T-cell (primary cell): ENCODE measurements at places on chromosomes 6 and 20.

DNA sequence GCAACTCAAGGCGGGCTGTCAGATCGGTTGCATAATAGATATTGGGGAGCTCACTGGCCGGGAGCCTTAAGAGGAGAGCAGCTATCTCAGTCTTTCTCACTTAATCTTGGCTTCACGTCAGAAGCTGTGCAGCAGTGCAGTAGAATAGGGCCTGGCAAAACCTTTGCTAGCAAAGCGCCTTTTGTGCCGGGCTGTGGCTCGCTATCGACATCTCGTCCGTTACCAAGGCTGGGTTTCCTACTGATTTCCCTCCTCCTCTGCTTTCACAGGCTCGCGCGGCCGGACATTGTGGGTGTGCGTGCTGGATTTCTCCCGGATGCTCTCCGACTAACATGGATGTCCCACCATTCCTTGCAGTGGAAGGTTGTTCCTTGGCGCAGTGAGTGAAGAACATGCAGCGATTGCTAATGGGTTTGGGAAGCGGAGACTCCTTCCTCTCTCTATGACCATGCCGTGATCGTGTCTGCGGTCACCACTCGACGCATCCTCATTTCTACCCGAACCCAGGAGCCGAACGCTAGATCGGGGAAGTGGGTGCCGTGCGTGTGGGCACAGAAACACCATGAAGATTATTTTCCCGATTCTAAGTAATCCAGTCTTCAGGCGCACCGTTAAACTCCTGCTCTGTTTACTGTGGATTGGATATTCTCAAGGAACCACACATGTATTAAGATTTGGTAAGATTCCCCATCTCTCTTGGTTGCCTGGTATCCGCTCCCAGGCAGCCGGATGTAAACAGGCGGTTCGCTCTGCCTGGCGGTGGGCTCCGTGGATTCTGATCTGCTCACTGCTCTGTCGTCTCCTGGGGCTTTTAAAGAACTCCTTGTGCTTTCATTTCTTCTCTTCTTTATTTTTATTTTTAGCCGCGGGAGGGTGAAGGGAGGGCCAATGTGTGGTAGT lies 5.5 kb downstream of the GRIK2 start:
- no peak overlapping the region for H3K27ac ChIP-seq
- no peak for DNase-seq
- peaks cover 31% of the 10 kb centered on the region for H3K27me3 ChIP-seq
- no peaks in the 10 kb centered on the region for H3K36me3 ChIP-seq

DNA sequence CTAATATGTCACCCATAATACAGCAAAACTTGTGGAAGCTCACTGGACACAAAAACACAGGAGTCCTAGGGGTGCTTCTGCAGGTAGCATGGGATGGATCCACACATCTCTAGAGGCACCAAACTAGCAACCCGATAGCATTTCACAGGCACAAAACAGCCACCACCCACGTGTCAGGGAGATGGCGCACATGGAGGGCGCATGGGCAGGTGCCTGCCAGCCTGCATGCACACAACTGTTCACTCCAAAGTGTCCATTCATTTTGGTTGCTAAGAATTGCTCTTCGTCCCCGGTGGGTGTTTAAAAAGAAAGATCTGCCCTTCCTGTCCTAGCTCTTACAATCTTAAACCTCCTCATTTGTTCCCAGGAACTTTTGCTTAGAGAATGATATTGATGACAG lies 171.3 kb downstream of the SYNDIG1 start:
- H3K36me3 ChIP-seq = no peaks in the 10 kb centered on the region
- no peak overlapping the region for H3K4me3 ChIP-seq
- DNase-seq = no peak
- H3K4me1 ChIP-seq = no peaks in the 10 kb centered on the region
- H3K27ac ChIP-seq = no peak overlapping the region

GRCh38 chr6:1228754-1229191 lies 83.1 kb upstream of the FOXQ1 start:
- H3K27me3 ChIP-seq = no peaks in the 10 kb centered on the region
- DNase-seq = no peak
- no peak overlapping the region for H3K27ac ChIP-seq
- H3K4me1 ChIP-seq = no peaks in the 10 kb centered on the region

DNA sequence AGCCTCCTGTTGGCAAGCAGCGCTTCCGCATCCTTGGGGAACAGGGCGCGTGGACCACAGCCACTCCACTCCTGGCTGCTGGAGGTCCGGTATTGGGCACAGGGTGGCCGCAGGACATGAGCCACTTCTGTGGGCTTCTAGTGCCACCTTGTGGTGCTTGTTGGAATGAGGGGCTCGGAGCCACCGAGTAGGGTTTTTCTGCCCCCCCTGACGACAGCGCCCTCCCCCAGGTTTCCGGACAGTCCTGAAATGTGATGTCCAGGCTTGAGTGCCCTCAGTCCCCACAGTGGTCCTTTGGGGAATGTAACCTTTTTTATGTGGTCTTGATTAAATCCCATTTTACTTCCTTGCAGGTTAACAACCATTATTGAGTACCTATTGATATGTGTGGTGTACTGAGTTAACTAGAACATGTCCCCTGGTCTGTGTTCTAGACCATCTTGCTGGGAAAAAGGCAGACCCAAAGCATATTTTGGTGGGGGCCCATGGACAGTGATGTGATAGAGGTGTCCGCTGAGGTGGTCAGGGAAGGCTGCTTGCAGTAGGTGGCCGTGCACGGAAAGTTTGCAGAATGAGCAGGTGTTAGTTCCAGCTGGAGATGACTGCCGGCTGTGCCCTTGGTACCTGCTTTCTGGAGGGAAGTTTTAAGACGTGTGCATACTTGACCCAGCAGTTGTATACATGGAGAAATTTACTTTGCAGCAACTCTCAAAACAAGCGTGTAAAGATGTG lies 70.0 kb downstream of the PTPN1 start:
- peaks cover 30% of the 10 kb centered on the region for H3K36me3 ChIP-seq
- no peak overlapping the region for H3K4me3 ChIP-seq
- no peaks in the 10 kb centered on the region for H3K27me3 ChIP-seq
- DNase-seq = peak; percentile 10

GRCh38 chr6:138568997-138569396 lies 69.7 kb upstream of the NHSL1 start:
- no peak for DNase-seq
- no peak overlapping the region for H3K4me3 ChIP-seq
- no peaks in the 10 kb centered on the region for H3K36me3 ChIP-seq
- no peak overlapping the region for H3K27ac ChIP-seq

DNA sequence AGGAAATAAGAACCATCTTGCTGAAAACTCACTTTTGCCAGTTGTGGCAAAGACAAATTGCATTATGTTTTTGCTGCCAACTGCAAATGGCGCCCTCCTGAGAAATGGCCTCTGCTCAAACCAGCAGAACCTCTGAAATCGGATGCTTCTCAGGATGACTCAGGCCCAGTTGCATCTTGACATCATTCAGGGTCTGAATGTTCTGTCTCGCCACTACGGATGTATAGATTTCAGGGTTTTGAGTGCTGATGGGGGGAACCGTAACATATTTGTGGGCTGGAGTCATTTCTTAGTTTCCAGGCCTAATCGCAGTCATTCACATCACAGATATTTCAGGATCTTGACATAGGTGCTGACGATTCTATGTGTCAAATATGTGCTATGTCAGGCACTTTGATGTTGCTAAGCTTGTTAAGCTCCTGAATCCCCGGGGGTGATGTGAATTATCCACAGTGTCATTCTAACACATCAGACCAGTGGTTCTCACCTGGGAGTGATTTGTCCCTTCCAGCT lies 207.1 kb downstream of the NFATC2 start:
- no peak for DNase-seq
- H3K4me1 ChIP-seq = no peaks in the 10 kb centered on the region
- H3K27me3 ChIP-seq = peaks cover 7% of the 10 kb centered on the region
- no peak overlapping the region for H3K4me3 ChIP-seq

DNA sequence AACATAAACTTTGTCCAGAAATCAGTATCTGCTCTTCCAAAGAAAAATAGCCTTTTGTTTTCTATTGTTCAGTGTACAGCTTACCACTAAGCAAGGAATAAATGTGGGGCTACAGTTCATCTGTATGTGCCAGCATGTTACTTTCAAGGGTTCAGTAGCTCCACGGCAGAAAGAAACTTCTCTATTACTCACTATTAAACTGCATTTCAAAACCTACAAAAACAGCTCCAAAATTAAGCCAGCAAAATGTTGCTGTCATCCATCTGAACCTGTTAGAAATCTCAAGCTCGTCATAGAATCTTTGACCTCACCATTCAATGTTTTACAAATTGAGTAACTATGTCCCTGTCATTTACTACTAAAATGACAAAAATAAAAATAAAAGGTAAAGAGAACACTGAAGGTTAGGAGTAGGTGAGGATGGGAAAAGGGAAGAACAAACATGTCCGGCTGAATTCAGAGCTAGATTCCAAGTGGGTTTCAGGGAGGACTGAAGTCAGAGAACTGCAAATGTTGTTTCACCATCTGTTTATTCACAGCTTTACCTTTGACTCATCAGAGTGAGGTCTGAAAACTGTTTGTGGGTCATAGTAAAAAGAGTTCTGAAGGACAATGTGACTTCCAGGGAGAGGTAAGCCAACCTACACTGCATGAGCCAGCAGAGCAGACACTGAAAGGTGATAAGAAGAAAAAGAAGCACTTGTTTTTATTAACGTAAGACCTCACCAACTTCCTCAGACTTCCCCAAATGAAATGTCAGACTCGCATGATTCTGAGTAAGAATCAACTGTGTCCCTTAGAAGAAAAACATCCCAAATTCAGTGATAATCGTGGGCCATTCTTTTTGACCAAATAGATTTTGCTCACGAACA lies 62.0 kb downstream of the ATXN1 start:
- H3K4me3 ChIP-seq = no peak overlapping the region
- H3K4me1 ChIP-seq = peaks cover 2% of the 10 kb centered on the region
- H3K36me3 ChIP-seq = no peaks in the 10 kb centered on the region
- no peaks in the 10 kb centered on the region for H3K27me3 ChIP-seq

- no peaks in the 10 kb centered on the region for H3K4me1 ChIP-seq
- H3K36me3 ChIP-seq = no peaks in the 10 kb centered on the region
- no peak for DNase-seq
- peaks cover 15% of the 10 kb centered on the region for H3K27me3 ChIP-seq
- no peak overlapping the region for H3K27ac ChIP-seq
These were observed 75.3 kb downstream of the ATP9A start for GRCh38 chr20:51692806-51693400.

GRCh38 chr6:113172531-113172966 lies 684.6 kb upstream of the MARCKS start:
- DNase-seq = no peak
- no peak overlapping the region for H3K4me3 ChIP-seq
- H3K27me3 ChIP-seq = no peaks in the 10 kb centered on the region
- H3K27ac ChIP-seq = no peak overlapping the region
- no peaks in the 10 kb centered on the region for H3K36me3 ChIP-seq
- H3K4me1 ChIP-seq = no peaks in the 10 kb centered on the region

DNA sequence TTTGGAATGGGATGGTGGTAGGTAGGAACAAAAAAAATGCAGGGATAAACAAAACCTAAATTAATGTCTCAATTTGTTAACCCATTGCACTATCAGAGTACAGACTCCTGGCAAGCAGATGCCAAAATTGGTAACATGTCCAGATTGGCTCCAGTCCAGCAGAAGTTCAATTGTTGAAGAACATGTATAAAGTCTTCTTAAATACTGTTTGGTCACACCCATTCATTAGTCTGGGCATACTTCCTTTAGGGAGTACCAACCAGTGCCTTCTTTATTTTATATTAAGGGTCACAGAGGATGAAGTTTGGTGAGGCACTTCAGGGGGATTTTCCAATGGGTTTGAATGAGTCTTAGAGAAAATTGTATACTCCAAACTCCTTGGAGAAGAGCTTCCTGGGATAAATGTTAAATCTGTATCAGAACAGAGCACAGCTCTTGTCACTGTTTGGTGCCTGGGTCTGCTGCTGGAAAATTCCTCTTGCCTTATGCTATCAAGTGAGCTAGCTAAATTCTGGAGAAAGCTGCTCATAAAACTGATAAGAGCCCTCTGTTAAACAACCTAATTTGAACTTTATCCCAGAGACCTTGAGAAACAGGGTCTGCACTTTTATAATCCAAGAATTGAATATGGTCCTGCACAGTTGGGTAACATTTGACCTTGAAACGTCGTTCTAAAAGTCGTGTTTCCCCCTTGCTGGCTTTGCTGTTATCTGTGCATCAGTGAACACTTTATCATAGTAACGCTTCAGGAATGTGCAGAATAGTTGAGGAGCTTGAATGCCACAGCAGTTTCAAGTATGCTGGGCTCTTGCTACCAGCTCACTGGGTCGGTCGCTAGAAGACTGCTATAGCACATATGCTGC lies 334.1 kb upstream of the CITED2 start:
- H3K4me1 ChIP-seq = no peaks in the 10 kb centered on the region
- no peak for DNase-seq
- H3K36me3 ChIP-seq = no peaks in the 10 kb centered on the region
- H3K4me3 ChIP-seq = no peak overlapping the region
- no peak overlapping the region for H3K27ac ChIP-seq

GRCh38 chr6:22366214-22366613 lies 69.4 kb upstream of the PRL start:
- H3K4me3 ChIP-seq = no peak overlapping the region
- no peaks in the 10 kb centered on the region for H3K36me3 ChIP-seq
- H3K4me1 ChIP-seq = no peaks in the 10 kb centered on the region
- DNase-seq = no peak

- no peak overlapping the region for H3K4me3 ChIP-seq
- DNase-seq = no peak
- H3K36me3 ChIP-seq = no peaks in the 10 kb centered on the region
- H3K27me3 ChIP-seq = no peaks in the 10 kb centered on the region
- no peak overlapping the region for H3K27ac ChIP-seq
These were observed 70.3 kb downstream of the RSPO3 start for GRCh38 chr6:127188744-127189143.

GRCh38 chr6:280775-281468 lies 11.4 kb upstream of the DUSP22 start:
- H3K4me3 ChIP-seq = no peak overlapping the region
- DNase-seq = no peak
- peaks cover 18% of the 10 kb centered on the region for H3K4me1 ChIP-seq
- H3K27me3 ChIP-seq = peaks cover 4% of the 10 kb centered on the region

- no peak overlapping the region for H3K4me3 ChIP-seq
- H3K4me1 ChIP-seq = peaks cover 52% of the 10 kb centered on the region
- peak overlapping the region; percentile 85 for H3K27ac ChIP-seq
- H3K27me3 ChIP-seq = no peaks in the 10 kb centered on the region
- no peak for DNase-seq
These were observed 2.0 kb upstream of the MICA start for GRCh38 chr6:31401403-31401802.

GRCh38 chr6:145147559-145147958 lies 587.8 kb downstream of the EPM2A start:
- H3K4me3 ChIP-seq = no peak overlapping the region
- H3K4me1 ChIP-seq = no peaks in the 10 kb centered on the region
- no peak for DNase-seq
- no peaks in the 10 kb centered on the region for H3K36me3 ChIP-seq
- H3K27me3 ChIP-seq = no peaks in the 10 kb centered on the region

- H3K4me1 ChIP-seq = peaks cover 44% of the 10 kb centered on the region
- no peaks in the 10 kb centered on the region for H3K27me3 ChIP-seq
- no peak for DNase-seq
- no peak overlapping the region for H3K27ac ChIP-seq
- no peak overlapping the region for H3K4me3 ChIP-seq
- H3K36me3 ChIP-seq = peaks cover 3% of the 10 kb centered on the region
These were observed 117.1 kb downstream of the IRF4 start for GRCh38 chr6:508614-509013.
